Stimulated activated CD4-positive, alpha-beta T cell treated with anti-CD3 and anti-CD28 coated beads, Interleukin-4, amount 100 ng/mL, for 24 hours (primary cell): ENCODE measurements at places on chromosomes 11 and 22.

DNA sequence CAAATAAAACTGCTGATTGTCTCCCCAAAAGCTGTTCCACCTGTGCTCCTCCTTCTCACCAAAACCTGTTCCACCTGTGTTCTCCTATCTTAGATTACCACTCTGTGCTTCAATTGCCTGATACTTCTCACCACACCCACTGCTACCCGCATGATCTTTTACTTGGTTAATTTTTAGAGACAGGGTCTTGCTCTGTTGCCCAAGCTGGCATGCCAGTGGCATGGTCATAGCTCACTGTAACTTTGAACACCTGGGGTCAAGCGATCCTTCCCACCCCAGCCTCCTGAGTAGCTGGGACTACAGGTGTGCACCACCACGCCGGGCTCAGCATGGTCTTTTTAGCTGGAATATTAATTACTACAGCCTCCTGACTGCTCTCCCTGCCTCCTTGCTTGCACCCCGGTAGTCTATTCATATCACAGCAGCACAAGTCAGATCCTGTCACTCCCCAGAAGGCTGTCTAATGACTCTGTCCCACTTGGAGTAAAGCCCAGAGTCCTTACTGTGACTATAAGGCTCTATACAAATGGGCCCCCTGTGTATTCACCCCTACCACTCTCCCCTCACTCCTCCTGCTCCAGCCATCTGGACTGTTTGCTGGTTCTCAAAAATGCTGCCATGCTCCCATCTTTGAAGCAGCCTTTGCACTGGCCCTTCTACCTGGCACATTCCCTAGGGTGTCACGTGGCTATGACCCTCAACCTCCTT is 3.5 kb downstream of the C11orf91 start:
- DNase-seq: no peak

DNA sequence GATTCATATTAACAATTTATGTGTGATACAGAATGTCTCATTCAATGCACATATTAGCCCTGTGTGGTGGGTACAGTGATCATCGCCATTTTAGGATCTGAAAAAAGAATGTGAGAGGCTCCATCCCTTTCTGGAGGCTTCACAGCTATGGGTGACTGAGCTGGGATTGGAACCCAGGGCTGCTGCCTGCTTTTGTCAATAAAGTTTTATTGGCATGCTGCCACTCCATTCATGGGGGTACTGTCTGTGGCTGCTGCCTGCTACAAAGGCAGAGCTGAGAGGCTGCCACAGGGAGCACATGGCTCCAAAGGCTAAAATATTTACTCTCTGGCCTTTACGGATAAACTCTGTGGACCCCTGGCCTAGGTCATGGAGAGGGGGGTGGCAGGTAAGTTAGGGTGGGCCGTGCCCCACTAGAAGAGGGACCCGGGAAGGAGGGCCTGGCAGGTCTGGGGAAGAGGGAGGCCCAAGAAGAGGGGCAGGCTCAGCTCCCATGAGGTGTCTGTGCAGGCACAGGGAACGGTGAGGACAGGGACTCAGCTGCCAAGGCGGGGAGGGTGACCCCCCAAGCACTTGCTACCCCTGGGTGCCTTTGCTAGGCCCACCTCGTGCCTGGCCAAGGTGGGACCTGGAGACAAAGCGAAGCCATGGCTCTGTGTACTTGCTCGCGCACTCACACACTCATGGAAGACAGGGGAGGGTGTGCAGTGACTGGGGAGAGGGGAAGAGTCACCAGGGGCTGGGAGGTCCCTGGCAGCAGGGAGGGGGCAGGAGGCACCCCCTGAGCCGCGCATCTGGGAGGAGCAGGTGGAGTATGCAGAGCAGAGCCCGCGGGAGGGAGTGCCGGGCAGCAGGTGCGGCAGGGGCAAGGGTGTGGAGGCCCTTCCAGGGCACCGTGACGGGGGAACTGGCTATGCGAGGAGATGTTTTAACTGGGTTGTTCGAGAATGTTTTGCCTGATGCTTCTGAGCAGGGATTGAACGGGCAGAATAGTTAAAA is 335.3 kb downstream of the CTTN start:
- no peak for DNase-seq

- no peak for DNase-seq
These were observed 847.1 kb downstream of the OPCML start for GRCh38 chr11:132685174-132685611.

DNA sequence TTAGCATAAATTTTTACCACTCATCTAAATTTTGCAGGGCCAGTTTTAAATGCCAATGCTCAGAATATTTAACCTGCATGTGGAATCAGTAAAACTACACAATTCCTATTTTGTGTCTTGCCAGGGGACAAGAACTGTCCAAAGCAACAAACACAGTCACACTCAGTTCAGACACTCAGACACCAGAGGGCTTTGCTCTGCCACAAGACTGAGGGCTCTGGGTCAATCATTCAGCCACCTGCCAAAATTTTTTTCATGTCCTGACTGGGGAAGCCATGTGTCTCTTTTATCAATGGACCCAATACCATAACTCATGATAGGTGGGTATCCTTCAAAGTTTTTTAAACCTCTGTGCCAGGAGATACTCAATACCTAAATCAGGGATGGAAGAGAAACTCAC is 304.0 kb upstream of the ANO3 start:
- DNase-seq: no peak

GRCh38 chr11:40241524-40242051 is 1217.9 kb downstream of the LRRC4C start:
- no peak for DNase-seq
